ENCODE measurements at places on chromosomes 1 and 21.

GRCh38 chr21:40056031-40056430 is 188.8 kb downstream of the PCP4 start:
- DNase-seq, result no peak

- DNase-seq, result no peak
These were observed 221.1 kb downstream of the KIF26B start for GRCh38 chr1:245375789-245376460.

DNA sequence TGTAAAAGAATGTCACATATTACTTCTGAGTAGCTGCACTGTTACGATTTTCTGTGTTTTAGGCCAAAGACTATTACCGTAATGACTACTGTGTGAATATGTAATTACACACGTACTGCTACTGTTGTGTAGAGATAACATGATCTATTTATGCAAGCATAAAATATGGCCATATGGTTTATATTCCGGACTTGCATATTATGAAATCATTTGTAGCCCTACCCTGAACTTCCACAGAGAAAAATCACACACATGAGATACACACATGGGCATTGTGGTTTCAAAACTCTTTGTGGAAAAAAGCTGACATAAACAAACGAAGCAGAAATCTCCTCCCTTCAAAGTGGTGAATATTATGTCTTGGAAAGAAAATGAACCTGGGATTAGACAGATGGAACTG is 373.0 kb upstream of the ADAMTS5 start:
- no peak for DNase-seq

GRCh38 chr1:111605576-111605975 is 14.0 kb upstream of the RAP1A start:
- no peak for DNase-seq

DNA sequence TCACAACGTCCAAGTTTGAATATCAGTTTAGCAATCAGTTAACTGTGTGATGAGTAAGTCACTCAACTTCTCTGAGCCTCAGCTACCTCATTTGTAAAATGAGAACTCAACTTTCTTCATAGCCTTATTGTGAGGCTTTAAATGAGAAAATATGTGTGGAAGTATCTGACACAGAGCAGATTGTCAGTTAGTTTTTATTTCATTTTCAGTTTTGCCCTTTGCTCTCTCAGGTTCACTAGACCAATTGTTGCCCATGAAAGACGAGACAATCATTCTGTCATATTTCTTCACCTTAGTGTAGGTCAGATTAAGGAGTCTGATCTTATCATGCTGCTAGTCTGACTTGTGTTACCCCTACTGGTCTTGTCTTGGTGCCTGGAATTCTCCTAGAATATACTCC is 232.8 kb upstream of the PTBP2 start:
- DNase-seq, result no peak

DNA sequence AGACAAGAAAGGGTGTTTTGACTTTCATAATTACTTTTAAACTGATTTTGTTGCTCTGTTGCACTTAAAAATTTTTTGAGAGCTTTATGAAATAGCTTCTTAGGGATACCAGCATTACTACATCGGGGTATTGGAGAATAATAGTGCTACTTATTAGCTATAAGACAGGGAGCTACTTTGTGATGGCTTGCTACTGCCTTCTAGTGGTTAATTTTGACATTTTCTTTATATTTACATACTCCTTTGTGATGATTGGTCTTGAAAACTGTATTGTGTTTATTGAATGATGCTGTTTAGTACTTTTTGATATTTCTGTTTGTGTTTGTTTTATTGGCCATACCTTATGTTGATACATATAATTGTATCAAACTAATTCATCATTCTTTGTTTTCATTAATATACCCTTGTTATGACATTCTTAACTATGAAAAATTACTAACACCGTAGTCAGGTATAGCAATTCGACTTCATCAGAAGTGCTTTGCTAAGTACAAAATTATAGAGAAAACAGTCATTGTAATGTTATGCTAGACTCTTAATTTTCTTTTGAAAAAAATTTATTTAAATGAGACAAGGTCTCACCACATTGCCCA is 85.5 kb downstream of the CLIC4 start:
- DNase-seq, result no peak

- DNase-seq, result no peak
These were observed 388.1 kb upstream of the NR5A2 start for GRCh38 chr1:199639453-199639852.

- DNase-seq, result no peak
These were observed 76.3 kb downstream of the NPHP4 start for GRCh38 chr1:5915587-5916571.

DNA sequence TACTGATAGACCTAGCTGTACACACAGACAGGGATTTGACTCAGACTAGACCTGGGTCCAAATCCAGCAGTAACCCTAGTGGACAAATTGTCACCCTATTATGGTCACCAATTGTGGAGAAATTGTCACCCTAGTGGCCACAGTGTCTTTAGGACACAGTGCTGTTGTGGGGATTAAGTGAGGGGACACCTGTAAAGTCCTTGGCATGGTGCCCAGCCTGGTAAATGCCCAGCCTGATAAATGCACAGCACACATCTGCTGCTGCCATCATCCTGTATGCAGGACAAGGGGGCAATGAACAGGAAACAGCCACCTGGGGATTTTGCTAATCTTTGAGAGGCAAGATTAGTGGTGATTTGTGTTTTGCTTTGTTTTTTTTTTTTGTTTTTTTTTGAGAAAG is 2.3 kb downstream of the TMEM61 start:
- DNase-seq, result no peak

Data from NK-92 treated with Interleukin-12 subunit alpha and Interleukin-12 subunit beta, amount 100 ng/mL, for 24 hours (cell line).